ENCODE measurements at places on chromosomes 5 and 9.
A peak's percentile ranks its signal among the peaks of the same experiment; 100 is the strongest.

DNA sequence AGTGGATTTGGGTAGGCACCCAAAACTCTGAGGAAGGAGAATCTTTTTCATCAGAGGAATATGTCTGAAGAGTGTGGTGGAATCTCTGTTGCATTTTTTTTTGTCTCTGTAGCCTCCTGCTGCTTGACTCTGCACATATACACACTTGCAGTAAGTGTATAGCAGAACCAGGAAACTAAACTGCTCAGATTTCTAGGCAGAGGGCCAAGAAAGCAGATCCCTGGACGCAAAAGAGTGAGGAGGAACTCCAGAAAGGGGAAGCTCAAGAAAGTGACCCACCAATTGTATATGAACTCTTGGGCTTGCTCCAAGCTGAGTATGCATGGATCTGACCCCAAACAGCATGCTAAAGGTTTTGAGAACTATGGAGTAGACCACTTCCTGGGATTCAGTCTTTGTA is 181.8 kb downstream of the GADD45G start:
- DNase-seq: no peak

- DNase-seq: no peak
These were observed 1231.1 kb upstream of the ACO1 start for GRCh38 chr9:31153250-31153840.

GRCh38 chr9:98401140-98402018 is 145.9 kb upstream of the TBC1D2 start:
- no peak for DNase-seq

- no peak for DNase-seq
These were observed 21.7 kb downstream of the CDH10 start for GRCh38 chr5:24623031-24623430.

- DNase-seq: peak; percentile 21
These were observed 128.3 kb downstream of the MARCHF11 start for GRCh38 chr5:16051246-16051755.

DNA sequence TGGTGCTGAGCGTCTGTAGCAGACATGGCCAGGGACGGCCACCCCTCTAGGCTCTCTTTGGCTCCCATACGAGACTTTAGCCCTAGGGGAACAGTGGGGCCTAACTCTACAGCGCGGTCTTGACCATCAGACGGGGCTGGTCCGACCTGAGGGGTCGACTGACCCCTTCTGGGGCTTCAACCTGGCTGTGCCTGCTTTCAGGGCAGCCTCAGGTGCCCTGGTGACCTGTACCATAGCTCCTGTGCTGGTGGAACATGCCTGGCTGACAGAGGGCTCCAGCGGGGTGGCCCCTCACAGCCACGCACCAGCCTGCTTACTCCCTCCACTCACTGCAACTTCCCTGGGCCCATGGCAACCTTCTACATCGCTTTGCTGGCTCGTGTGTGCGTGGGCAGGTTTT is 423.4 kb upstream of the SEMA6A start:
- no peak for DNase-seq

DNA sequence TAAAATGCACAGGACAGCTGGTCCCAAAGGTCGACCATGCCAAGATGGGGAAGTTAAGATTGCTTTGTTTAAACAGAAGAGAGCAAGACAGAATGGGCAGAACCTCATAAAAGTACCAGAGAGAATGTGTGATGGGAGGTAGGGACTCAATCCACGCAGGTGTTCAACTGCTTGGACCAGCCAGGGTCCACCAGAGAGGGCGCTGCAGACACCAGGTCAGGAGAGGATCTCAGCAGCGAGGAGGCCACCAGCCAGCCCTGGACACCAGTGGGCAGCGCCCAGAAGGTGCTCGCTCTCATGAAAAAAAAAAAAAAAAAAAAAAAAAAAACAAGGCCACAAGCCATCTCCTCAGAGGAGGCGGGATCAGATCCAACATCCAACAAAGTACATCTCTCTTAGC is 81.8 kb downstream of the SHC3 start:
- DNase-seq: no peak

- DNase-seq: no peak
These were observed 287.9 kb downstream of the ZSWIM6 start for GRCh38 chr5:61619777-61620518.

GRCh38 chr5:115725522-115725921 is 90.9 kb downstream of the CDO1 start:
- no peak for DNase-seq

- DNase-seq: no peak
These were observed 51.8 kb downstream of the AMBP start for GRCh38 chr9:114026335-114026734.

DNA sequence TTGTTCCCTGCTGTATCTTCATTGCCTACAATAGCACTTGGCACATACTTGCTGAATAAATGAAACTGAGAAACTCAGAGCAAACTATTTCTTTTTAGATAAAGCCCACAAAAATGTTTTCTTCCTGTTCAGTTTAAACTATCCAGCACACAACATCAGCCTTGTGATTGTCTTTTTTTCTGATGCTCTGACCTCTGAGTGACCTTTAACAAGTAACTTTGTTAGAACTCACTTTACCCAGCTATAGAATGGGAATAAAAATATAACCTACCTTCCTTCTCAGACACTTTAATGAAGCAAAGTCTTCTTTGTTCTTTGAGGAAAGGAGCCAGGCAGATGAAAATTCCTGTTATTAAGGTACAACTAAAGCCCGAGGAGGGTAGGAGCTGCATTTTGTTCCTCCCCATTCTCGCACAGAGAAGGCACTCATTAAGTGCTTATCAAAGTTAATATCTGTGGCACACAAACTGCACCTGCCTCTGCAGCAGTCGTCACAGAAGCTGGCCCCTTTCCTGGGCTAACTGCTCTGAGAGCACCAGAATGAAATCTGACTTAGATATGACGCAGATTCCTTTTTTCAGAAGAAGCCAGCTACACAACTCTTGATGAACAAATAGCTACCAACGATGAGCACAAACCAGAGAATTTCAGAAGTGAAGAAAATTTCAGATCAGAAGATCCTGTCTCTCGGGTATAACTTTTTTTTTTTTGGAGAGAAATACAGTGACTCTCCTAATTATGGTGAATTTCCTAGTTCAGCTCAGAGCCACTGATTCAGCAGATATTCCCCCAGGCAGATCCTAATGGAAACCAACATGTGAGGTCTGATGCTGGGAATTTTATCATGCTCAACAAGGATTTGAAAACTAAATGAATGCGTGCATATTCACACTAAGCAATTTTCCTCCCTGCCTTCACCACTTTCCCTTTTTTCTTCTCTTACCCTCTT is 31.0 kb upstream of the NR3C1 start:
- DNase-seq: no peak

DNA sequence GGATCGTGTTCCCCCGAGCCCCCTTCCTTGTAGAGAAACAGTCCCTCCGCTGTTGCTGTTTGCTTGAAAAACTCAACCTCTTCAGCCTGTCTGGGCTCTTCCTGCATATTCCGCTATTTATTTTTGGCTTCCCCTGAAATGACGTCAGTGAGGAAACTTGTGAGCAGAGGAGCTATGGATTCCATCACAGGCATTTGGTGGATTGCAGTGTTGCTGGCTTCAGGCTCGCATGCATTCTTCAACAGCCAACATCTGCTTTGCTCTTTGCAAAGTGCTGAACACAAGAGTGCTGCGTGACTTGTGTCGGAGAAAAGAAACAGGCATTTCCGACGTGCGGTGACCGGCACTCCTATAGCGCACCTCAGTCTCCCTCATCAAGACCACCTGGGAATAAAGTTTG is 232.7 kb downstream of the RFK start:
- DNase-seq: peak; percentile 74

GRCh38 chr9:121499427-121500164 is at the start of gene GGTA1:
GGTA1 (minus strand) TSS chr9:121499844; CDS start chr9:121467922, 31,922 bp downstream.
- DNase-seq: peak; percentile 86

- DNase-seq: no peak
These were observed 30.4 kb downstream of the RUSC2 start for GRCh38 chr9:35520364-35520710.

DNA sequence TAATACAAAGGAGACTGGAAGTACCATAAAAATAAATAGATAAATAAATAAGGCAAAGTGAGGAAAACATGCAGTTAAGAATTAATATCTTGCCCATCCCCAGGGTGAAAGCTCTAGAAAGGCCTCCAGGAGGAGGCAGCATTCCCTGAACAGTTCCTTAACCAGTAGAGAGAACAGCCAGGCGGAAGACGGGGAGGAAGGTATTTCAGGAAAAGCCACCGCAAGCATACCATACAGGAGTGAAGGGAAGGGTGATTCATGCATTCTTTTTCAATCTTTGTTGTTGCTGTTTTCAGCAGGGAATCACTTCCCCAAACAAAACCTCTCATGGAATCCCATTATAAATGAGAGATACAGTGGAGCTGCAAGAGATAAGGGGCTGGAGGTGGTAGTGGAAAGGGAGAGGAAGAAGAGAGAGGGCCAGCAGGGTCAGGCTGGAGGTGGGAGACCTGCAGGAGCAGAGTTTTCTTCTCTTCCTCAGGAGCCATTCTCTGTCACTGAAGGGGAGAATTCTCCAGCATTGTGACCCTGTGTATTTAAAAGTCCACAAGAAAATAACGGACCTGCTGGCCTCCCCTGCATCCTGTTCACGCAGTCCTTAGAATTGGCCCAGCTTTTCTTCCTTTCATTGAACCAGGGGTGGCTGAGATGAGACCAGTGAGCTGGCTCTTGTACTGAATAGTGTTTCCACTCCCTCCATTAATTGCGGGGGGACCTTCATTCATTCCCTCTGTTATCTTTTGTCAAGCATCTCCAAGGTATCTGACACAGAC is 255.9 kb downstream of the FAM114A2 start:
- DNase-seq: no peak

DNA sequence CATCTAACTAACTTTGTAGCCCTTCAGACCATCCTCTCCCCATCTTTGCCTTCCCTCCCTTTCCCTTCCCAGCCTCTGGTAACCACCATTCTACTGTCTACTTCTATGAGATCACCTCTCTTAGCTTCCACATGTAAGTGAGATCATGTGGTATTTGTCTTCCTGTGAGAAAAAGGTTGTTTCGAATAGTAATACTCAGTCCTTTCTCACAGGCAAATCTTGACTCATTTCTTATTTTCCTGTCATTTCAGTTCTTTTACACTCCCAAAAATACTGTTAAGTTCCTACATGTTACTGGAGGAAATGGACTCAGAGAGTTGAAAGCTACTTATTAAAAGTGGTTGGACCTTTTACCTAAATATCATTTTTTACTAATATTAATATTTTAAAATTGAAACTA is 82.1 kb downstream of the SLF1 start:
- DNase-seq: no peak

DNA sequence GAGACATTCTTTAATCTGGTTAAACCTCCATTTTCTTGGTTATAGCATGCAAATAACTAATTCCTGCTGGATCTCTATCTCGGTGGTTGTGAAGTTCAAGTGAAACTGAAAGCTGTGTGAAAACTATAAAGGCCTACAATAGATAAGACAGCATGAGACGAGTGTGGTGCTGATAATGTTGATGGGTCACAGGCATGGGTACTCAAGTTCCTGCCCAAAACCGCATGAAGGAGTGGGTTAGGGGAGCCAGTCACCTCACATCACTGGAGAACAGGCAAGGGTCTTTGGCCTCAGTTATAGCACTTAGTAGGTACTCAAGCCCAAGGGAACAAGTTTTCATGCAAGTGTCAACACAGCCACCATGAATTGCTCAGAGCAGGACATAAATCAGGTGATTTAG is 16.7 kb downstream of the HMHB1 start:
- DNase-seq: no peak
